ENCODE measurements at places on chromosomes 5 and 9.

DNA sequence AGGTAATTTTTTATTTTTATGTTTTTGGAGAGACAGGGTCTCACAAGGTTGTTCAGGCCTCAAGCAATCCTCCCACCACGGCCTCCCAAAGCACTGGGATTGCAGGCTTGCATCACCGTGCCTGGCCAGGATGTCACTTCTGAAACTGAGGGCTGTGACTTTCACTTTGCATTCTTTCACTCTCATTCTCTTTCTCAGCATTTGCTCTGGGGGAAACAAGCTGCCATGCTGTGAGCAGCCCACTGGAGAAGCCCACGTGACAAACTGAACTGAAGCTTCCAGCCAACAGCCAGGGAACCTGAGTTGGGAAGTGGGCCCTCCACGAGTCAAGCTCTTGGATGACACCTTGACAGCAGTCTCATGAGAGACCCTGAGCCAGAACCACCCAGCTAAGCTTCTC, 109.4 kb downstream of the C5orf15 start:
- DNase-seq, result no peak

GRCh38 chr5:39547553-39548154, 122.9 kb upstream of the DAB2 start:
- DNase-seq, result peak; percentile 72

GRCh38 chr5:58090704-58091103, 369.2 kb downstream of the PLK2 start:
- DNase-seq, result no peak

GRCh38 chr5:4676934-4677333, 463.2 kb upstream of the ADAMTS16 start:
- no peak for DNase-seq

DNA sequence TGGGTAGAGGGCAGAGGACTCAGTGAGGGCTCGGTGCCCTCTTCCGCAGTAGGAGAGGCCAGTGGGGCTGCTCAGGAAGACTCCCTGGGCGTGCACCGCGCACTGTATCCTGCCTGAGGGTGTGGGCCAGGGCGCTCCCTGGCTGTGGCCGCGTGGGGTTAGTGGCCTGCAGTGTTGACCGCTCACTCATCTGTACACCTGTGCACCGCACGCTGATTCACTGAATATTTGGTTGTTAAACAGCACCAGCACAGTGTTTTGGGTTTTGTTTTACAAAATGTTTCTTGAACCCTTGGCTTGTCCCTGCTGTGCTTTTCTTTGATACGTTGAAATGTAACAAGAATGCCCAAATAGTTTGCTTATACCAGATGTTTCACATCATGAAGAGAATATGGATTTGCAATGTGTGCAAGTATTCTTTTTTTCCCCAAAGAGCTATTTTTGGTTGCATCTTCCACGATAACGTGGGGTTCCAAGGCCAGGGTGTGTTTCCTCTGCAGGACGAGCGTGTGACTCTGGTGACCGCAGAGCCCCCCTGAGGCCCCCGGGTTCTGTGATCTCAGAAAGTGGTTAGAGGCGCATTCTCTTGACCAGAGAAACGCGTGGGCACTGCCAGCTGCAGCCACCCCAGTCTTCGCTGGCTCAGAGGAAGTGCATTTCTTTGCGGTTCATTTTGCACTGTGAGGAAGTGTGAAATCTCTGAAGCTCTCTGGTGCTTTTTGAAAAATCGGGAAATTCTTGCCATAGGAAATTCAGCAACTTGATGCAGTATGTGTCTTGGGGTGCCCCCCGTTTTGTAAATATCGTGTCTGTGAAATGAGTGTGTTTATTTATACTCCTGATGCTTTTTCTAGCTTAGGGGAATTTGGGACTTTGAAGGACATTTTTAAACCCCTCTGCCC, 46.9 kb downstream of the AHRR start:
- DNase-seq, result no peak
